ENCODE measurements at places on chromosomes 7 and 10.

GRCh38 chr10:78177491-78178185 lies 144.0 kb downstream of the RPS24 start:
- DNase-seq, result no peak

DNA sequence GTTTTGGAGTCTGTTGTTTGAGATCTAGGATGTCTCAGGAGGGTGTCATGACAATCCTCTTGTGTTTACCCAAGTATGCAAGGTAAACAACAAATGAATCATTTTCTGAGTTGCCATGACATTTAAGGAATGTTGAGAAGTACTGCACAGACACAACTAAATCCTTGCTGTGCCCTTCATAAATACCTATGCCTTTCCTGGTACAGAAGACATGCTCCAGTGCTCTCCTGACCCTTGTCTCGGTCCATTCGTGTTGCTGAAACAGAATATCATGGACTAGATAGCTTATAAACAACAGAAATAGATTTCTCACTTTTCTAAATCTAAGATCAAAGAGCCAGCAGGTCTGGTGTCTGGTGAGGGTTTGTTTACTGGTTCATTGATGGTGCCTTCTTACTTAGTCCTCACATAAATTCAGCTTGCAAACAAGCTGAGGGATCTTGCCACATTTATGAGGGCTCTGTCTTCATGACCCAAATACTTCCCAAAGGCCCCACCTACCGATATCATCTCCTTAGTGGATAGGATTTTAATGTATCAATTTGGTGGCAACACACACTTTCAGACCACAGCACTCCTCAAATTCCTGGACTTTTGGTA lies 341.8 kb upstream of the SEMA3A start:
- DNase-seq, result peak; percentile 5

GRCh38 chr7:41693150-41693997 lies 9.5 kb downstream of the INHBA start:
- peak; percentile 72 for DNase-seq

- no peak for DNase-seq
These were observed 60.9 kb downstream of the GLI3 start for GRCh38 chr7:42175834-42176723.

- DNase-seq, result peak; percentile 74
These were observed 9.1 kb downstream of the TSPAN14 start for GRCh38 chr10:80462981-80463741.

DNA sequence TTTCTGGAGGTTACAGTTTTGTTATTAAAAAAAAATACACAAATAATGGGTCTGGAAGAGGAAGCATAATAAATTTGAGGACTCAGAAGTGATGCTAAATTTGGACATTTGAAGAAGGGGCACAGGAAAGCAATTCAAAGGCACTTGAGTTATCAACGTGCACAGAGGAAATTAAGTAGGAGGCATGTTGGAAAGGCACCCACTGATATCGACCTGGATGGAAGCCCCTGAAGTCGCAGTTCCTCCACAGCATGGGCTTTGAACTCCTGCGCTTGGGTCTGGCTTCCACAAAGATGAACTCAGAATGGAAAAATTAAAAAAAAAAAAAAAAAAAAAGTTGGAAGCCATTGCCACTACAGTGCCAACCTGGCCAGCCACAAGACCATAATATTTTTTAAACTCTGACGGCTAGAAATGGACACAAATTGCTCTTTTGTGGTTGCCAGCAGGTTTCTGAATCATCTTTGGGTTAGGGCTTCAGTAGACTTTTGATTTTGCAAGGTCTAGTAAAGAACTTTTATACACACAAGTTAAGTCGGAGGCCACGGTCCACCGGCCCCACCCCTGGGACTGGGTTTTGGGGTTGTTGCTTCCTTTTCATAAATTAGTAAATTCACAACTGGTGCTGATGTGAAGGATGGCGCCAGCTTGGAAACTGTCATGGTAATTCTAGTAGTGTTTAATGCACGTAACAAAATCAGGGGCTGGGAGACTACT lies 21.6 kb downstream of the JCAD start:
- no peak for DNase-seq

- DNase-seq, result peak; percentile 93
These were observed 806.9 kb upstream of the SORCS1 start for GRCh38 chr10:107971411-107971810.

GRCh38 chr7:159086301-159086925 lies 58.3 kb downstream of the VIPR2 start:
- DNase-seq, result no peak

DNA sequence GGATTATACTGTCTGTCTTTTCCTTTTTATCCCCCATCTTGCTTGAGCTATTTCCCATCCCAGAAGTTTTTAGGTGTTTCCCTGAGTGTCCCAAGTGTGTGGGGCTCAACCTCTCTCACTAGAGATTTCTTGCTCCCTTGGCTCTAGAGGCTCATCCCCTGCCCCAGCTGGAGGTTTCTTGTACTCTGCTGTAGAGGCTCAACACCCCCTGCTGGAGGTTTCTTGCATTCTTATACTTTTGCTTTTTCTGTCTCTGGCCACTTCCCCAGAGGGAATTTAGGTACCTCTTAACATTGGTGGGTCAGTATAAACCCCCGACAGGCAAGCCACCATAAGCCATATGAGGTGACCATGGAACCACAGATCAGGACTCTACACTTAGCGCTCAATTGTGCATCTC lies 114.2 kb upstream of the FAM3C start:
- no peak for DNase-seq

- peak; percentile 47 for DNase-seq
These were observed 158.0 kb downstream of the TRIL start for GRCh38 chr7:28800150-28800549.

GRCh38 chr7:134613623-134614347 lies 32.9 kb upstream of the BPGM start:
- DNase-seq, result peak; percentile 99

DNA sequence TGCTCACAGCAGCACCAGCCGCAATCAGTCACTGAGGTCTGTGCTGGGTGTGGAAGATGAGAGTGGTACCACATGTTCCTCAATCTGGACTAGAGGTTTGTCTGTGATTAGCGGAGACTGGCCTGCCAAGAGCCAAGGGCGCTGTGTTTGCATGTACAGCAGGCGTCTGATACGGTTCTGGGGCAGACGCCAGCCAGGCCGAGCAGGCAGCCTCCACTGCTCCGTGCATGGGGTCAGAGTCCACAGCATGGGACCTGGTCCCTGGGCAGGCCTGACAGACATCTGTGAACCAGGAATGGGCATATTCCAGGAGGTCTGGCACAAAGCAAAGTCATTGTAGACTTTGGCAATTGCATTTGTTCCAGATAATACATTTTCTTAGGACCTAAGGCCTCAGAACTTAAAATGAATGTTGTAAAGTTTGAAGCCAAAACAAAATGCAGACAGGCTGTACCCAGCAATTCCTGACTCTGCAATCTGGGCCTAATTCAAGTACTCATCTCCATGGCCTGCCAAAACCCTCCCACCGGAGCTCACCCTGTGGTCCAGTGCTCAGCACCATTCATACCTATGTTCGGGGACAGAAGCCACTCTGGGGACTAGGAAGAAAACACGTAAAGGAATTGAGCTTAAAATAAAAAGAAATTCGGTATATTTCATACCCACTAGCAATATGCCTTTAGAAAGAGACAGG lies 50.0 kb upstream of the FAM20C start:
- peak; percentile 41 for DNase-seq

GRCh38 chr7:66380272-66380888 lies 175.2 kb downstream of the TPST1 start:
- DNase-seq, result peak; percentile 83

- peak; percentile 88 for DNase-seq
These were observed 58.9 kb downstream of the PIP4K2A start for GRCh38 chr10:22655312-22655981.

GRCh38 chr10:102540023-102540422 lies 36.3 kb downstream of the SUFU start:
- peak; percentile 43 for DNase-seq

- peak; percentile 69 for DNase-seq
These were observed 212.7 kb upstream of the KCND2 start for GRCh38 chr7:120060281-120060680.

GRCh38 chr10:11713186-11713743 lies 28.9 kb upstream of the ECHDC3 start:
- peak; percentile 71 for DNase-seq

- no peak for DNase-seq
These were observed 1.3 kb downstream of the KAZALD1 start for GRCh38 chr10:101063050-101063525.

DNA sequence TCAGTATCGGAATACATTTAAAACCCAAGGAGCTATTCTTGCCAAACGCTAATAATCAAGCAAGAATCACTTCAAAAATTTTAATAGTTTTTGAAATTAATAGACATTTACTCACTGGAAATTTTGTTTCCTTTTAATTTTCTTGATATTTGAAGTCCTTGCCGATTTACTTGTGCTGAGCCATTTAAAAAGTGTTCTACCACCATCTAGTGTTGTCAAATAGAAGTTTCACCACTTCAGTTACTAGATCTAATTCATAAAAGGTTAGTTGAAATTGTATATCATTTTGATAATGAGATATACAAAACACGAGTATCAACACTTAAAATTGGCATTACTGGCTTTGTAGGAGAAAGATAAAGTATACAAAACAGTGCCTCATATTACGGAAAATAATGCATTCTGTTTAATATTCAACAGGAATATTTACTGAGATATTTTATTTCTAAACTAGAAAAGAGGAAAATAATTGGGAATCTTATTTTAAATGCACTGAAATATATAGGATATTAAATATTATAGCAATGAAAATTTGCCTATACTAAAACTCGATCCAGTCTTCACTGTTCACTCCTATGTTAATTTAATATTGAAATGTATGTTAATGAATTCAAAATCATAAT lies 664.8 kb upstream of the SEMA3D start:
- peak; percentile 73 for DNase-seq

DNA sequence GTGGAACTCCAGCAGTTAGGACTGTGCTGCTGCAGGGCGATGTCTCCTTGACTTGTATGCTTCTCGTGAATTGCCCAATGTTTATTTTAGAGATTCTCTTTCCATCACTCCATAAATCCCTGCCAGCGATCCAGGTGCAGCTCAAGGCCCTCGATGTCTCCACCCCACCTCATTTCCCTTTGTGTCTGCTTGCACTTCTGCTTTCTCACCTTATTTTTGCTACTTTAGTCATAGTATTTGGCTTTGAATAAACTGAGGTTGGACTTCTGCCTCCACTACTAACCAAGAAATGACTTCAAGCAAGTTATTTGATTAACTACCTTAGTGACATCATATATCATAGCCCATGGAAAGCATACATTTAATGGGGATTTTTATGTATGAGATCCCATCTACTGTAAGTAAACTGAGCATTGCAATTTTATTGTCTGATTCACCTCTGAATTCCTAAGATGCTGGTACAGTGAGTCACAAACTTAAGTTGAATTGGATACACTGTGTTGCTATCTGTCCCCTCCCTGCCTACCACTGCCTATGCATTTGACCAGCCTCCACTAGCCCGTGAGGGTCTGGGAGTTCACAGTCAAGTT lies 255.8 kb downstream of the ABCA13 start:
- peak; percentile 21 for DNase-seq

GRCh38 chr7:127474457-127474856 lies 81.9 kb upstream of the ZNF800 start:
- peak; percentile 7 for DNase-seq

GRCh38 chr10:68121852-68122251 lies 12.6 kb downstream of the MYPN start:
- DNase-seq, result peak; percentile 21

DNA sequence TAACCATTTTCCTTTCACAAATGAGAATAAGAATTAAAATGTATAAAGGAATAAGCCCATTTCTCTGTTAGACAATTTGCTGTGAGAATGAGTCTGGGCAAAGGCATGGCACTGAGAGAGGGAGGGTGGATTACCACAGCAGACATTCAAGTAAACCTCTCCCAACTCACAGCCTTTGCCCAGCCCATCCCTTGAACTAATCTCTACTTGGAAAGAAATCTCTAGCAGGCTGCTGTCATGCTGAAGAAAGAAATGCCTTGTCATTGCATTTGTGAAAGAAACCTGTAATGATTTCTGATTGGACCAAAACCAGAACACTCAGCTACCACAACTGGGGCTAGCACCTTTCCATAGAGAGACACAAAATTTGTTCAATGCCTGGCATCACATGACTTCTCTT lies 39.2 kb downstream of the CH25H start:
- DNase-seq, result no peak

GRCh38 chr10:44647877-44648542 lies 263.1 kb upstream of the CXCL12 start:
- peak; percentile 68 for DNase-seq

- DNase-seq, result no peak
These were observed 115.6 kb downstream of the REEP3 start for GRCh38 chr10:63636812-63637211.

GRCh38 chr10:77441353-77442166 lies 196.0 kb downstream of the KCNMA1 start:
- no peak for DNase-seq

DNA sequence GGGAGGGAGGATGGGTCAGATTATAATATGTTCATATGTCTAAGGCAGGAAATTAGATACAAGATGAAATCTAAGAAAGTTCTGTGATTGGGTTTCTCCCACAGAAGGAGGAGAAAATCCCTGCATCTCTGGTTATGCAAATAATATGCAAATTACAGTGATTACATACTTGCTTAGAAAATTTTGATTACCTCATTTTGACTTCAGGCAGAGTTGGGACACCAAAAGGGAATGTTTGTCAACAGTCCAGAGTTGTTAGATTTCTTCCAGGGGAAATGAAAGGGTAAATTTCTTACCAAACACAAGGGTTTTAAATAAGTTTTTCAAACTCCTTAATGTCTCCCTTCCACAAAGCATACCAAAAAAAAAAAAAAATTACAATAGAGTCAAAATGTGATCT lies 101.4 kb upstream of the STEAP1B start:
- DNase-seq, result peak; percentile 44

DNA sequence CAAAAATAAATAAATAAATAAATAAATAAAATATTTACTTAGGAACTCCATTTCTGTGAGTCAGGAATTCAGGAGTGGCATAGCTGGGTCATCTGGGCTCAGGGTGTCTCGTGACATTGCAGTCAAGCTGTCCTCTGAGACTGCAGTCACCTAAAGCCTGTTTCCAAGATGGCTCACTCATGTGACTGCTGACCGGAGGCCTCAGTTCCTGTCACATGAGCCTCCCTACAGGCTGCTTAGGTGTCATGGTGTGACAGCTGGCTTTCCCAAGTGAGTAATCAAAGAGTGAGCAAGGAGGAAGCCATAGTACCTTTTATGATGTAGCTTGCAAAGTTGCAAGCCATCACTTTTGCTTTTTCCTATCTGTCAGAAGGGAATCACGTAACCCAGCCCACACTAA lies 128.6 kb upstream of the KCTD7 start:
- no peak for DNase-seq
